Colonic mucosa (tissue), 4 donors: ENCODE measurements at places on chromosomes 4 and X. TPM values are rescaled to one million over a fixed set of nuclear protein-coding genes. Genes with fewer than 3 reads are reported as not detected.

- DNase-seq, result no peak
These were observed 76.2 kb upstream of the PLAC1 start for GRCh38 chrX:134734466-134734952.

GRCh38 chrX:11929476-11929875, 171.4 kb downstream of the MSL3 start:
- no peak for DNase-seq

GRCh38 chrX:18449236-18449635, 23.8 kb downstream of the CDKL5 start:
- no peak for DNase-seq

DNA sequence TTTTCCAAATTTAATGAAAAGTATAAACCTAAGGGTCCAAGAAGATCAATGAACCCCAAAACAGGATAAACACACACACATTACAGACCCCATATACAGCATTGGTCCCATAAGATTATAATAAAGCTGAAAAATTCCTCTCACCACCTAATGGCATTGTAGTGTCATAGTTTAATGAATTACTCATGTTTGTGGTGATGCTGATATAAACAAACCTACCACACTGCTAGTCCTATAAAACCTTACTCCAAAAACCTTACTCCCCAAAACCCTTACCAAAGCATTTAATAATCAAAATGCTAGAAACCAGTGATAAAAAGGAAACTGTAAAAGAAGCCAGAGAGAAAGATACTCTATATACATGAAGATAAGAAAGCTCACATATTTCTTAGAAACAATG, 148.1 kb upstream of the SH3RF1 start:
- no peak for DNase-seq

- no peak for DNase-seq
These were observed 19.8 kb upstream of the PPP1R2C start for GRCh38 chrX:42797651-42798269.

DNA sequence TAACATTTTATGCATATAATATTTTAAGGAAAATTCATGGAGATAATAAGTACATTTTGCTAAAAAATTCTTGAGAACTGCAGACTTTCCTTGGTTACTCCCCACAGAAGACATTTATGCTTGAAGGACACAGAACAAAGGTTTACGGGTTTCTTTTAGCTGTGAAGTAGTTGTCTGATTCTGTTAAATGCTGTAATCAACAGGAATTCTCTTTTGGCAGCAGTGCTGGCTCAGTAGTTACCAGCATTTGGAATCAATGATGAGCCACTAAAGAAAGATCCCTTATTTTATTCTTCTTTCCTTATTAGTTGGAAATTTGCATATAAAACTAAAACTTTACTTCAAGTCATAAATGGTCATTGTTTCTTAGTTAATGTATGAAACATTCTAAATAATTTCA, 199.3 kb upstream of the FAT4 start:
- no peak for DNase-seq

DNA sequence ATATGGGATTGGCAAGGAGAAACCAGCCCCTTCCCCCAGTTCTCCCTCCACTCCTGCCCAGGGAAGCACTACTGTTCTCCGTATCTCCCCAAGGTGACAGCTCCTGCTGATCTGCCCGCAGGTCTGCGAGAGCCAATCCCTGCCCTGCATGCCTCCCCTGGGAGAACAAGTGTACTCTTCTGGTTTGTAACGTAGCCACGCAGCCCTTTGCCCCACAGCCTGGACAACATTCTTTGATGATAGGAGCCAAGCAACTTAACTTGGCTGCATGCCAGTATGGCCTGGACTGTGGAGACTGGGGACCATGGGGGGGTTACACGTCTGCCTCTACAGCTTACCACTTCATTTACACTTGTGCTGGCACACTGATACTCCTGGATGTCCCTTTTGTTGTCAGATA, 2.0 kb downstream of the STBD1 start:
- no peak for DNase-seq

The RAI2 gene
- total RNA-seq, result 4.8 TPM

The RHOH gene
- 2.6 TPM for total RNA-seq

The H2BW2 gene
- total RNA-seq, result not detected

The ADAMTS3 gene
- 0.29 TPM for total RNA-seq

The EFNB1 gene
- total RNA-seq, result 92.2 TPM

The UGT8 gene
- 42.8 TPM for total RNA-seq

The CACNA1F gene
- total RNA-seq, result 1.0 TPM

The ARHGAP36 gene
- not detected for total RNA-seq

The FAAH2 gene
- total RNA-seq, result 11.3 TPM
